ENCODE measurements at places on chromosomes 5 and 9.

DNA sequence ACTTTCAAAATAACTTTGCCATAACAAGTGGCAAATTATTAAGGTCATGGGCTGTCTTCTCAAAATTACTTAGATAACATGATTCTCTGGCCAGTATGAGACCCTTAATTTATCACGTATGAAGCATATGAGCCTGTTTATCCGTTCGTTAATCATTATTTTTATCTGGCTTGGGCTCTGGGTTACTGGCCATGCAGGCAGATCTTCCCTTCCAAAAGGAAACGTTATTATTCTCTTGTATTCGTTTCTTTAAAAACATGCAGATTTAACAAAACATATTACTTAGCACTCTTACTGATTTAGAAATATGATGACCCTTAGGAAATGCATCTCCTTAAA is 148.6 kb downstream of the DOCK8 start:
- no peak for DNase-seq

GRCh38 chr9:85258823-85259370 is 482.9 kb downstream of the AGTPBP1 start:
- no peak for DNase-seq

GRCh38 chr5:133364936-133365707 is 247.2 kb downstream of the FSTL4 start:
- DNase-seq: no peak

- no peak for DNase-seq
Observed at GRCh38 chr5:55286411-55286933, 21.0 kb downstream of the DHX29 start.

GRCh38 chr5:123807177-123807945 is 295.4 kb downstream of the CSNK1G3 start:
- DNase-seq: no peak

GRCh38 chr5:108212775-108213346 is 169.0 kb downstream of the FBXL17 start:
- DNase-seq: no peak

GRCh38 chr9:13645557-13645956 is 366.1 kb upstream of the MPDZ start:
- no peak for DNase-seq

- no peak for DNase-seq
Observed at GRCh38 chr9:125822160-125822559, 75.0 kb downstream of the PBX3 start.

DNA sequence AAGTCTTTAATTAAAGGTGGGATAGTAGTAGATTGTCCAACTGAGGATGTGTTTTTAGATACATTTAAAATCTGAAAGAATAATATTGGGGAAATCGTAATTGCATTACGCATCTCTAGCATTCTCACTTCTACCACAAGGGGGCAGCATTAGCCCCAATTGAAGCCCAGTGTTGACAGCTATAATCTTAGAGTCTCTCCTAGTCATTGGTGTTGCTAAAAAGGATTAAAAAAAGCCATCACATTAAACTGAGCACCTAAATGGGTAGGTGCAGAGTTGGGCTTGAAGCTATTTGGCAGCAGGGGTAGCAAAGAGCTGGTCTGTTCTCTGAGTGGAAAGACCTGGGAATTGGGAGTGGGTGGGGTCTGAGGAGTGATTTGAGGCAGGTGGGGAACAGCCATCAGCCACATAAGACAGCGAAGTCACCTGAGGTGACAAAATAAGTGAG is 177.2 kb downstream of the OSTF1 start:
- no peak for DNase-seq

GRCh38 chr9:114789006-114789405 is 16.8 kb downstream of the TNFSF15 start:
- no peak for DNase-seq

All from stimulated activated CD4-positive, alpha-beta T cell treated with anti-CD3 and anti-CD28 coated beads, TNF-alpha, amount 100 ng/mL, for 1 hour (primary cell).